ENCODE measurements at places on chromosomes 6 and 20. TPM values are rescaled to one million over a fixed set of nuclear protein-coding genes. Genes with fewer than 3 reads are reported as not detected.

FOXS1 gene
- 11.8 TPM for total RNA-seq

SLC52A3 gene
- not detected for total RNA-seq

SLC22A16 gene
- not detected for total RNA-seq

MOCS1 gene
- total RNA-seq: 14.9 TPM

ECT2L gene
- 0.13 TPM for total RNA-seq

ZC2HC1B gene
- not detected for total RNA-seq

MOXD1 gene
- total RNA-seq: 8.0 TPM

IPCEF1 gene
- 0.31 TPM for total RNA-seq

C6orf58 gene
- total RNA-seq: 0.73 TPM

SLCO4A1 gene
- total RNA-seq: 1.5 TPM

ZNF334 gene
- 3.7 TPM for total RNA-seq

SLC17A2 gene
- not detected for total RNA-seq

CDH4 gene
- total RNA-seq: 1.3 TPM

PTGIS gene
- 67.6 TPM for total RNA-seq

AVP gene
- total RNA-seq: not detected

BNIP5 gene
- total RNA-seq: not detected

ANGPT4 gene
- total RNA-seq: not detected

PGC gene
- not detected for total RNA-seq

ZSCAN31 gene
- 6.2 TPM for total RNA-seq

HTR1B gene
- total RNA-seq: 11.4 TPM

HLA-DOB gene
- total RNA-seq: 0.24 TPM

PPP1R3G gene
- total RNA-seq: 0.40 TPM

SNX14 gene
- 106 TPM for total RNA-seq

Data from osteocyte (in vitro differentiated cells).